ENCODE measurements at places on chromosomes 16 and 17.

- DNase-seq, result no peak
Measured at GRCh38 chr16:56637814-56638750, at the start of gene MT1A. Gene MT1A (plus strand): TSS chr16:56638666. CDS start chr16:56638739, 73 bp downstream.

- DNase-seq, result no peak
Measured at GRCh38 chr17:79802736-79803420, 6.0 kb upstream of the CBX8 start.

DNA sequence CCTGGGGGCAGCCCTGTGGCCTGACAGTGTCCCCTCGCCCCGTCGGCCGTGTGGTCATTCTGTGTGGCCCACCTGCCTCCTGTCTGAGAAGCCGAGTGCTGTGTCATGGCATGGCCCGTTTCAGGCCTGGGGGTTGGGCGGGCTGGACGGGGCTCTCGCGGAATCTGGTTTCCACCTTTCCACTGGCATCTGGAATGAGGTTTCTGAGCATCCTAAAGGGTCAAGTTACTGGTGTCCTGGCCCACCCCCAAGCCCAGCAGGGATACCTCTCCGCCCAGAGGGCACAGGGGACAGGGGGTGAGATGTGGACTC lies 7.8 kb downstream of the DBNDD1 start:
- DNase-seq, result no peak

GRCh38 chr16:17835118-17835876 lies 364.5 kb upstream of the XYLT1 start:
- no peak for DNase-seq

- no peak for DNase-seq
Measured at GRCh38 chr16:71565812-71566700, 10.8 kb downstream of the TAT start.

DNA sequence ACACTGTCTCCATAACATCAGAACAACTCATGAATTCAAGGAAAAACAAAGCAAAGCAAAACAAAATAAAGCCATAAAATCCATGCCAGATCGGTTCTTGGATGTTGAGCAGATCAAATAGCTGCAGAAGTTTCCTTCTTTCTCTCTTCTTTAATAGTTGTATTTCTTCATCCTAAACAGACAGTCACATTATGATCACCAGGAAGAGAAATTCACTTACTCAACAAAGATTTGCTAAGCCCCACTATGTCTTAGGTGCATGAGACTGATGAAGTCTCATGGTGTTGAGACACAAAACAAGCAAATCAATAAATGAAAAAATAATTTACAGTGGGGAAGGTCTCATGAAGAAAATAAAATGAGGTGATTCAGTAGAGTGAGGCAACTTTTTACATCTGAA lies 72.8 kb downstream of the WIPI1 start:
- DNase-seq, result no peak

DNA sequence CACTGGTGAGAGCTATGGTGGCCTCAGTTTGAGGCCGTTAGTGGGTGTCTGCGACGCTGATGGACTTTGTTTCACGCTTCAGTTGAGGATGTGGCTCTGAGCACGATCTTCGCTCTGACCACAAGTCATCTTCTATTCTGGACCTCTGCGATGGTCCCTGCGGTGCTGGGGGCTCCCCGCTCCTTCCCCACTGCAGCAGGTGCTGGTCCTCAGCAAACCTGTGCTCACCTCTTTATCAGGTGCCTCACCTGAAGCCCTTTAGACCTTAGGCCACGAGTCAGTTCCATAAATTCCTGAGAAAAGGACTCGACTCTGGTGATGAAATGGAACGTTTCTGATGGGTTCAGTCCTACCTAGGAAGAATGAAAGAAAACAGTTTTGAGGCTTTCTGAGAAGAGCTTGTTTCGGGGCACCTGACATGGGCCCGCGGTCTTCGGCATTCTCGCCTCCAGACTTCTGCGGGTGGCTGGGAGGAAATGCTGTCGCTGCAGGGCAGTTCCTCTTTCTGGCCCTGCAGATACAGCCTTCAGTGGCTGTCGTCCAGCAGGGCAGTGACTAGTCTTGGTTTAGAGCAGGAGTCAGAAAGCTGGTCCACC lies 4.7 kb downstream of the KCTD5 start:
- DNase-seq, result no peak

- DNase-seq, result no peak
Measured at GRCh38 chr16:88468275-88469129, 15.4 kb downstream of the ZFPM1 start.

- DNase-seq, result no peak
Measured at GRCh38 chr17:68094481-68095078, 59.0 kb downstream of the KPNA2 start.

GRCh38 chr17:69551212-69552010 lies 136.9 kb downstream of the MAP2K6 start:
- DNase-seq, result no peak

DNA sequence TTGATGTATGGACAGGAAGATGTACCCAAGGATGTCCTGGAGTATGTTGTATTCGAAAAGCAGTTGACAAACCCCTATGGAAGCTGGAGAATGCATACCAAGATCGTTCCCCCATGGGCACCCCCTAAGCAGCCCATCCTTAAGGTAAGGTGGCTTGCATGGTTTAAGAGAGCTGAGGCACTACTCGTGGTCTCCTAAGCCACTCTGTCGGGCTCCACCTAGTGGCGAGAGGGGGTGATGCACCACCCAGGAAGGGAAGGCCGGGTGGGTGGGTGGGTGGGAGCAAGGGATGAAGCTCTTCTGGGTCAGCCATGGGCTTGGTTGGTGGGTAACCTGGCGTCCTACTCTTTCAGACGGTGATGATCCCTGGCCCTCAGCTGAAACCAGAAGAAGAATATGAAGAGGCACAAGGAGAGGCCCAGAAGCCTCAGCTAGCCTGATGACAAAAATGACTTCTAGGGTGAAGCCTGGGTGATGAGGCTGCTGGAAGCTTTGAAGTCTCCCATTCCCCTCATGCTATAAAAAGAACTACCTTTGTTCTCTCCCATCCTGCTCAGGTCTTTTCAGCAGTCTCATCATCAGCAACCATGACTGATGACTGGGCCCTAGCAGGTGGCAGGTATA lies 21.5 kb downstream of the GPR179 start:
- DNase-seq, result peak; percentile 23

DNA sequence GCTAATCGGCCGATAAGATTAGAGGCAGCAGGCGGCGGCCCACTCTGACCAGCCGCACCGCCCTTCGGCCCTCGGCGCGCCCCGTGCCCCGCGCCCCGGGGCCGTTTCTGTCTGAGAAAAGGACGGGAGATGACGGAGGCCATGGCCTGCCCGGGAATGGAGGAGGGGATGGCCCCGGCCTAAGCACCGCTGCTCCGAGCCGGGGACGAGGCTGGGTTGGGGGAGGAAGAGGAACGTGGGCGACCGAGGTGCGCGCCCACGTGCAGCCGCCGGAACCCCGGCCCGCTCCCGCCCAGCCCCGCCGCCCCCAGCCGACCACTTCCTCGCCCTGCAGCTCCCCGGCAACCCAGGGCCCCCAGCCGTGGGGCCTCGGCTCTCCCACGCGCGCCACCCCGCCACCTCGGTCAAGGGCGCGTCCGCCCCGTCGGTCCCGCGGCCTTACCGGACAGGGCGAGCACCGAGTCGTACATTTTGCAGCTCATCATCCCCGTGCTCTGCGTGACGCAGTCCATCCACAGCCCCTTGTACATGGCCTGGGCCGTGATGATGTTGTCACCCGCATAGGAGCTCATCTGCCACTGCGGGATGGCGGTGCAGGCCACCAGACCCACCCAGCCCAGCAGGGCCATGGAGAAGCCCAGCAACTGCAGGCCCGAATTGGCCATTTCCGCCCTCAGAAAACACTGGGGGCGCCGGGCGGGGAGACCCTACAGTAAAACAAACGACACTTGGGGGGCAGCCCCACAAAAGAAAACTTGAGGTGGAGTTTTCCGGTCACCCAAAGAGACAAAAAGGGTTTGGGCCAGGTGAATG lies 693 bp downstream of the CLDN7 start:
- DNase-seq, result no peak

DNA sequence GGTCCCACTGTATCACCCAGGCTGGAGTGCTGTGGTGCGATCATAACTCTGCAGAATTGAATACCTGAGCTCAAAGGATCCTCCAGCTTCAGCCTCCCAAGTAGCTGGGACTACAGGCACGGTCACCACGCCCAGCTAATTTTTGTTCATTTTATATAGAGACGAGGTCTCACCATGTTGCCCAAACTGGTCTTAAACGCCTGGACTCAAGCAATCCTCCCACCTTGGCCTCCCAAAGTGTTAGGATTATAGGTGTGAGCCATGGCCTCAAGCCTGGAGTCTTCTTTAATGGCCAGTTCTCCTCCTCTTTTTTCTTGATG lies 484 bp downstream of the CD300LB start:
- DNase-seq, result no peak

GRCh38 chr17:35183332-35183731 lies 10.9 kb downstream of the SLC35G3 start:
- DNase-seq, result no peak

DNA sequence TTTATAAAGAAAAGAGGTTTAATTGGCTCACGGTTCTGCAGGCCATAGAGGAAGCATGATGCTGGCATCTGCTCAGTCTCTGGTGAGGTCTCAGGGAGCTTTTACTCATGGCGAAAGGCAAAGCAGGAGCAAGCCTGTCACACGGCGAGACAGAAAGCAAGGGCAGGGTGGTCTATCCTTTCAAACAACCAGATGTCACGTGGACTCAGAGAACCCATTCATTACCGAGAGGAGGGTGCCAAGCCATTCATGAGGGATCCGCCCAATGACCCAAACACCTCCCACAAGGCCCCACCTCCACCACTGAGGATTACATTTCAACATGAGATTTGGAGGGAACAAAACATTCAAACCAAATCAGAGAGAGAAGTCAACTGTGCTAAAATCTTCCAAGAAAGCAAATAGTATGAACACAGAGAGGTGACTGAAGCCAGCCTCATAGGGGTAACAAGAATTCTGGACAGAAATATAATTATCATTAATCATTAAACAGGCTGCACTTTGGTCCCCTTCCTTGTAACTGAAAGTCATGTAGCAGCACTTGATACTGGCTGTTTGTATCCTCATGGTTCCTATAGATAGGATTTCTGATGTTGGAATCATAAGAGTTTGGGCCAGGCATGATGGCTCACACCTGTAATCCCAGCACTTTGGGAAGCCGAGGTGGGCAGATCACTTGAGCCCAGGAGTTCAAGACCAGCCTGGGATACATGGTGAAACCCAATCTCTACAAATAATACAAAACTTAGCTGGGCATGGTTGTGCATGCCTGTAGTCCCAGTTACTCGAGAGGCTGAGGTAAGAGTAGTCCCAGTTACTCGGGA lies 52.5 kb upstream of the B4GALNT2 start:
- DNase-seq, result no peak
